ENCODE measurements at places on chromosomes 7 and 10.

GRCh38 chr7:7821517-7821916 is 103.1 kb upstream of the RPA3 start:
- DNase-seq = no peak

- peak; percentile 73 for DNase-seq
These were observed 6.5 kb downstream of the ASB13 start for GRCh38 chr10:5659702-5660528.

GRCh38 chr10:36265741-36266140 is 623.6 kb upstream of the FZD8 start:
- DNase-seq = no peak

DNA sequence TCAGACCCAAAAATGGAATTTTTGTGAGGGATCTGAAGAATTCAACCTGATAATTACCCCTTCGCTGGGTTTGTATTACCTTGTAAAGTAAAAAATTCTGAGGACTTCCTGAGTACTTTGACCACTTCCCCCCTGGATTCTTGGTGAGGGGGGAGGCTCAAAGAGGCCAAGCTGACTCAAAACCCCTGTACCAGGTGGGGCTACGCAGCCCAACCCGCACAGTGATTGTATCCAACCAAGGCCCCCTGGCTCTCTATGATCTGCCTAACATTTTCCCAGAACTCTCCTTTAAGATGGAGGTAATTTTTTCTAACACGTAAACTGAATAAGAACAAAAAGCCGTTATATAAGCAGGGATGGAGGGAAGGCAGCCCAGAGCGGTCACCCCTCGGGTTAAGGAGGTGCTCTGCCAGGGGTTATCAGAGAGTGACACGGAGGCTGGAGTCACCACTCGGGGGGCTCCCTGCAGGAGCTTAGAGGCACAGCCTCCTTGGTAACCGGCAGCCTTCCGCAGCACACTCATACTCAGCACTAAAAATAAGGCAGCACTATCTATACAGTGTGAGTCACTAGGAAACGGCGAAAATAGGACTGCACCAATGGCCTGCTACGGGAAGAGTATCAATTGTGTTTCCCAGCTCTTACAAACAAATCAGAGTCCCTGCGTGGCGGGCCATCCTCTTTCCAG is 255.4 kb downstream of the ELMO1 start:
- DNase-seq = no peak

- no peak for DNase-seq
These were observed at the start of gene ZNF33A for GRCh38 chr10:38010119-38010903. ZNF33A (plus strand) TSS chr10:38010675; CDS start chr10:38012342, 1,667 bp downstream.

GRCh38 chr10:110215286-110216170 is 8.1 kb downstream of the MXI1 start:
- no peak for DNase-seq

- no peak for DNase-seq
These were observed 33.7 kb downstream of the R3HCC1L start for GRCh38 chr10:98168147-98168546.

DNA sequence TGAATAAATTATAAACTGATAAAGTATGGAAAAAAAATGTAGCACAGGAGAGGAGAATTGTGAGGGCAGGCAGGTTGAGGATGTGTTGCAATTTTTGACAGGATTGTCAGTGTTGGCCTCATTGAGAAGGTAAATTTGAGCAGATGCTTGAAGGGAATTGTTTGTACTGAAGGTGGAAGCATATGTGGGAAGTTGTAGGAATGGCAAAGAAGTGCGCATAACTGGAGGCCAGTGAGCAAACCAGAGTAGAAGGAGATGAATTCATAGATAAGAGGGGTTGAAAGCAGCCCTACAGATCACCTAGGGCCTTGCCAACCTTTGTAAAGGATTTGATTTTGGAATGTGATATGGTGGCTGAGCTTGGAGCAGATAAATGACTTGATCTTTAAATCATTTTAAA is 6.4 kb downstream of the DNAJB9 start:
- DNase-seq = no peak

DNA sequence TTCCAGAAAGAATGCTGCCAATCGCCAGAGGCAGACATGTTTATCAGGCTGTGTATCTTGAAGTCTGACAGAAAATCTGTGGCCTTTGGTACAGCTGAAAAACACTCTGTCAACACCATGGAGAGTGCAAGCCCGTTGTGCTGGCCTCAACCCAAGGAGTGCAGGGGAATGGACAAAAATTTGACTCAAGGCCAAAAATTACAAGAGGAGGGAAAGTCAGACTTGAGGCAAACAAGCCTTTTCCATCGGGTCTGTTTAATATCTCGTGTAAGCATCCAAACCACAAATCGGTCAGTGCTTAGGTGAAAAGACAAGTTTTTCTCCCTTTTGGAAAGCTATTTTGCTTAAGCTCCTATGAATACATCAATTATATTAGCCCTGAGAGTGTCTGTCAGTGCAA is 305.3 kb upstream of the NFE2L3 start:
- DNase-seq = peak; percentile 65

- no peak for DNase-seq
These were observed 20.3 kb upstream of the LANCL2 start for GRCh38 chr7:55344840-55345239.

DNA sequence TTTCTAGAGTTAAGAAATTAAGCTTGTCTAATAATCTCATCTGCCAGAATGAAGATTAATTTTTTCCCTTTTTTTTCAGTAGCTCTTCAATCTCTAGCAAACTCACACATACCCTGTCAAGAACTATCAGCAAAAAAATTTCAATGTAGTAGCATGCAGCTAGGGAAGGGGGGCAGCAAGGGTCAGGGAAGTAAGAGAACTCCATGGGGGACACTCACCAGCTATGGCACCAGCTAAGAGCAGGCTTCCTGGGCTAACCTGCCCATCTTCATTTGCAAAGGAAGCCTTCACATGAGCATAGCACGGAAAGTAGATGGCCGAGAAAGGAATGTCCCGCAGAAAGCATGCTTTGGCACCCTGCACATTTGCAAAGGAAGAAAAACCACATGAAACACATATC is 190.4 kb downstream of the SLC25A13 start:
- no peak for DNase-seq

DNA sequence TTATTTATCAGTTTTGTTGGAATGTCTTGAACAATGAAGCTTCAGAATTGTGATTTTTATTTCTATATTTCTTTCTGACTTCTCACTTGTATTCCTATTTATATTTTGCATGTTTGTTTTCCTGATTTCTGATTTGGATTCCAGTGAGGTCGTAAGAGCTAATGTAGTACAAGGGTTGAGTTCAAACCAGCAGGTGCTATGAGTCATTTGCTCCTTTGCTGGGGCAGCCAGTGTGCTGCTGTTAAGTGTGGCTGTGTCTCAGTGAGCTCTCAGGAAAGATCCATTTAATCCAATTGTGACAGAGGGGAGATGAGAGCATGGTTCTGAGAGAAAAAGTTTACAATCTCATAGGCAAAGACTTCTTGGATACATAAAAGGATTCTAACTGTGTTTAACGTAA is 48.6 kb downstream of the MCU start:
- DNase-seq = no peak

GRCh38 chr7:10662982-10663884 is 310.4 kb upstream of the PHF14 start:
- no peak for DNase-seq

GRCh38 chr10:19826712-19827111 is 10.5 kb downstream of the PLXDC2 start:
- DNase-seq = peak; percentile 21

DNA sequence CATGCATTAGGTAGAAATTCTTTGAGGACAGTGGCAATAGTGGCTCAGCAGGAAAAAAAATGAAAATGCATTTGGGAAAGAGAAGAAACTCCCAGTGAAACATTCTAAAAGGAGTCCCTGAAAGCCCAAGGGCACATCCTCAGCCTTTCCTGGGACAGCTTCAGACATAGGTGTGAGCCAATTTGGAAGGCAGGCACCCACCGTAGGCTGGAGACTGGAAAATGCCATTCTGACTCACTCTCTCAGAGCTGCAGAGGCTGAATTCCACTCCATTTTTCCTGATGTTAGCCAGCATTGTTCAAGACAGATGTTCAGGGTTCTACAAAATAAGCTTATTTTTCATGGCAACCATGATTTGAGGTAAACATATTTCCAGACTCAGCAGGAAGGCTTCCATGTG is 379.0 kb upstream of the FZD8 start:
- no peak for DNase-seq

- no peak for DNase-seq
These were observed 71.9 kb upstream of the ADARB2 start for GRCh38 chr10:1809139-1809741.

DNA sequence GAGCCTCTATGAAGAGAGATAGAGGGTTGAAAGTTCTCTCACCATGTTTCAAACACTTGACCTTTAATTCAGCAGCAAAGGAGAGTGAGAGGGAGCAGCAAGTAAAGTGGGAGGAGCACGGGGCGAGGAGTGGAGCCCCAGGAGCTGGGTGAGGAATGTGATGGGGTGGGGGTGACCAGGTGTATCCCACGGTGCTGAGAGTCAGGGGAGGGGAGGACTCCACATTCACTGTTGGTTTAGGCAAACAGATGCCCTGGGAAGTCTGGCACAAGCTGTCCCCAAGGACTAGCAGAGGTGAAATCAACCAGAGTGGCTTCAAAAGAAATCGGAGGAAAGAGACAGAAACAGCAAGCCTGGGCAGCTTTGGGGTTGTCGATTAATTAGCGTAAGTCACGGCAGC is 101.8 kb upstream of the PITRM1 start:
- no peak for DNase-seq

DNA sequence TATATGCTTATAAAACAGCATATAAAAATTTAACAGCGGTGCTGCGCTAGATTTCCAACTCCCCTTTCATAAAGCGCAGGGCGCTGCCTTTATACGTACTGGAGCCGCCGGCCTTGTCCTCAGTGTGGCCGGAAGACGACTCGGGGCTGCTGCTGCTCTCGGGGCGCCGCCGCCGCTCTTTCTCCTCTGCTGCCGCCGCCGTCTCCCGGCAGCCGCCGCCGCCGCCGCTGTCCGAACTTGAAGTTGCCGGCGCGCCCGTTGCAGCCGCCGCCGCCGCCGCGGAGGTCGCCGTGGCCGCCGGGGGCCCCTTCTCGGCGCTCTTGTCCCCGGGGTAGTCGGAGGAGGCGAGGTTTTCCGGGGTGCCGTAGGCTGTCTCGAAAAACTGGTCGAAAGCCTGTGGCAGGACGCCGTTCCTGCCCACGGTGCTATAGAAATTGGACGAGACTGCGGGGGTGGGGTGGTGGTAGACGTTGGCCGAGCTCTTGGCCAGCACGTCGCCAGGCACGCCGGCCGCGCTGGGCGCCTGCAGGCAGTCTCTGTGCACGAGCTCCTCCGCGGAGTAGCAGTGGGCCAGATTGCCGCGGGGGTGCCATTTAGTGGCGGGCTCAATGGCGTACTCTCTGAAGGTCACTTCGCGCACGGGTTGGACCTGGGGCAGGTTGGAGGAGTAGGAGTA is 557 bp downstream of the HOXA11 start:
- DNase-seq = no peak

DNA sequence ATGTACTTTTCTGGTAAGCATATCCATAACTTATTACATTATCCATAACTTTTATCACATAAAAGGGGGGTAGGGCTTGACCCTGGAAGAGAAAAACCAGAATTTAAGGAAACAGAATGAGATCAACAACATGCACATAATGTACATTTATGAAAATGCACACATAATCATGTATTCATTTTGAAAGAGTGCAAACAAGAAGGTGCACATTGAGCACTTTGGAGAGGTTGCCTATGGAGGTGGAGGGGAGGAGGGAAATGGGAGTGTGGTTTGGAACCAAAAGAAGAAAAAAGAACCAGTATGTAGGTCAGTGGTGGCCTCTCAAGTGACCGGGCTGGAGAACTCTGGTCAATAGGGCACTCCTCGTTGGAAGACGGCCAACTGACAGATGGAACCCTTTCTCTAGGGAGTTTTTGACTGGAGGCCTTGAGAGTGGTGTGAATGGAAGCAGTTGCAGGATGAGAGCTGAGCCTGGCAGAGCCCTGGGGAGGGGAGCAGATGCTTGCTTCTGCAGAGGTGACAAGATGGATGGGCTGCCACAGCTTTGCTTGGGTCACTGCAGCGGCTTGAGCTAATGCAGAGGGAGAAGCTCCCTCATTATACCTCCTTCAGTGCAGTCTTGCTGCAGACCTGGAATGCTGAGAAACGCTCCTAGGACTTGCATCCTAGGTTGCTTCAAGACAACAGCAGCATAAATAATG is 192.7 kb downstream of the SEC23IP start:
- DNase-seq = no peak

- DNase-seq = no peak
These were observed 41.7 kb upstream of the DPYSL4 start for GRCh38 chr10:132145002-132145401.

DNA sequence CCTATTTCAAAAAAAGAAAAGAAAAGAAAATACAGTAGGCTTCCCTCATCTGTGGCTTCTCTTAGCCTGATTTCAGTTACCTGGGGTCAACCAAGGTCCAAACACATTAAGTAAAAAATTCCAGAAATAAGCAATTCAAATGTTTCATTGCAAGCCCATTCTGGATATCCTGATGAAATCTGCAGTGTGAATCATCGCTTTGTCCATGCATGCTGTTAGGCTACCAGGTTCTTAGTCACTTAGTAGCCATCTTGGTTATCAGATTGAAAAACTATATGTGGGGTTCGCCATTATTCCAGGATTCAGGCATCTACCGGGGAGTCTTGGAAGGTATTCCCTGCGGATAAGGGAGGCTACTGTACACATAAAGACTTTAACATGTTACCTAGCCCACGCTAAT is 991 bp upstream of the FAM204A start:
- peak; percentile 37 for DNase-seq

DNA sequence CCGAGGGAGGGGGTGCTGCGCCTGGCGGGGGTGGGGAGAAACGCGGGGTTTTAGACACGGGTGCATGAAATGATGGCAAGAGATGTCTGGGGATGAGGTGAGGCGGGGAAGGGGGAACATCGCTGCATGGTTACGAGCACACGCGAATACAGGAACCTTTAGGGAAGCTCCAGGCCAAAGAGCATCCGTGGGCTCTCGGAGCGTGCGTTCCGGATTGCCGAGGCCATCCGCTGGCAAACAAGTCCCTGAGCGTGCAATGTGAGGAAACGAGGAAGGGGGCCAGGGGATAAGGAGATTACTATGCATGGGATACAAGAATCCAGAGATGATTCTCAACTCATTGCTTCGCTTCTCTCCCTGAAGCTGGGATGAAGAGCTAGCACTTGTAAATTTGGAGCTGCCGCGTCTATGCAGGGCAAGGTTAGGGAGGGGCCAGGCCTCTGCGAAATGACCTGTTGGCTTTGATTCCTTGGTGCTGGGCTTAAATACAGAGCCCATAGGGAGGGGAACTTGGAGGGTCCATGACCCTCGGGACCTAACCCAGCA is 520 bp upstream of the WNT2 start:
- peak; percentile 33 for DNase-seq

- DNase-seq = no peak
These were observed 107.1 kb downstream of the TRRAP start for GRCh38 chr7:98985406-98985805.

DNA sequence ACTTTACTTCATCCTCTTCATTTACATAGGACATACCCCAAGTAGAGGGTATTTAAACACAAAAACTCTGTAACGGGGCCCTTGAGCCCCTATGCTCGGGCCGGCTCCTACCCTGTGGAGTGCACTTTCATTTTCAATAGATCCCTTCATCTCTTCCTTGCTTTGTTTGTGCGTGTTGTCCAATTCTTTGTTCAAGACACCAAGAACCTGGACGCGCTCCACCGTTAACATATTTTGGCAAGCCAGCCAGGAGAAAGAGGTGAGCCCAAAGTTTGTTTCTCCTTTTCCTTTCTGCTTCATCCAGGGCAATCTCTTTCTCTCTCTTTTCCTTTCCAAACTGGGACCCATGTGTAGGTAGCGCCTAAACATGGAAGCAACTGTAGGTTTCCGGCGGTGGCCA is 26.0 kb upstream of the BNIP3 start:
- DNase-seq = no peak

All from AG10803 (cell line).